Activated naive CD4-positive, alpha-beta T cell treated with Interleukin-2 at 50 U/mL for 16 hours (primary cell): ENCODE measurements at places on chromosomes 12 and 14.

- no peak for DNase-seq
Observed at GRCh38 chr14:59067127-59067894, 121.2 kb upstream of the DAAM1 start.

GRCh38 chr14:95901054-95901453, 24.4 kb downstream of the TUNAR start:
- no peak for DNase-seq

DNA sequence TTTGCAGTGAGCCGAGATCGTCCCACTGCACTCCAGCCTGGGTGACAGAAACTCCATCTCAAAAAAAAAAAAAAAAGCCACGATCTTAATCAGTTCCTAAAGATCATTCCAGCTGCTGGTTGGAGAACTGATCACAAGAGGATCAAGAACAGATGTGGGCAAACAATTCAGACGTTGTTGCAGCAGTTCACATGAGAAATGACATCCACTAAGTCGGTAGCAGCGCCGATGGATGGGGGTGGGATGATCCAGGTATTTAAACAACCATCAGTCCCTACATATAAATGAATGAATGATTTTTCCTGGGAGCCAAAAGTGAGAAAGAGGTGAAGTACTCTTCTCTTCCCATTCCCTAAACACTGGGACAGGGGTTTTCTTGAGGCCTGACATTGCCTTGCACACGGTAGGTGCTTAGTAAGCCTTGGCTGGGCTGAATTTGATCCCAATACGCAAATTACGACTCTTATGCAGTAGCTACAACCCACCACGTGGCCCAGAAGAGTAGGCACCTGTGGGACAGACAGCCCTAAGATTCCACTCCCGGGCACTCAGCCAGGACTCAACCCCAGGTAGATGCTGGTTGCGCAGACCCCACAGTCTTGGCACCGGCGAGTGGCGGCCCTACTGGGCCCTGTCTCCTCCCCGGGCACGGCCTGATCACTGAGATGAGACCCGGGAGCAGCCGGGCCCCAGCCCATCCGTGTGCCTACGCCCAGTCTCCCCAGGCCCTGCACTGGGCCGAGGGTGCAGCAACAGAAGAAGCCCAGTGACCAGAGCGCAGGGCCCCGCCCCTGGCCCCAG, 565 bp downstream of the SPRYD3 start:
- DNase-seq: no peak

DNA sequence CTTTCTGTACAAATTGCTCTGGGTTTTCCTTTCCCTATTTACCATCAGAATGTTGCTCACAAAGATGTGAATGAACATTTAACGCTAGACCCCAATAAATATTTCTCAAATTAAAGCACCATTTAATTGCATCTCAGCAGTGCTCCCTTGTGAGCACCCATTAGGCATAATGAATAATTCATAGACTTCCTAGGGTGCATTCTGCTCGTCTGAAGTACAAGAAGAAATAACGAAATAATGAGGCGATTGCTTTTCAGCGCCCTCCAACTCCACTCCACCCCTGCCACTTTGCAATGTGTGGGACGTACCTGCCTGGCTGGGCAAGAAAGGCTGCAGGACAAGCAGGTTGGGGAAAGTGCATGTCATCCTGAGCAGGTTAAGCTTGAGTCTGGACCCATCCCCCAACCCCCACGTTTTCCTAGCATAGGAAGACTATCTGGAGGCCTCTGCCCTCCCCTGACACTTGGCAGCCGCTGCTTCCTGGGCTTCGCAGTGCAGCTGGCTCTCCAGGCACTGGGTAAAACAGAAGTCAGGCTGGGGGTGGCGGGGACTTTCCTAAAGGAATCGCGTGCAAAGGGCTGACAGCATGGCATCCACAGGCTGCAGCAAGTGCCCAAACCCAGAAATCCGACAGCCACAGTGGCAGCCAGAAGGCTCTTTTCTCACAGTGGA, 253.7 kb downstream of the DUSP6 start:
- DNase-seq: no peak

GRCh38 chr12:58757422-58757821, 162.9 kb downstream of the LRIG3 start:
- no peak for DNase-seq

GRCh38 chr14:35399083-35399937, 5.2 kb downstream of the NFKBIA start:
- peak; percentile 18 for DNase-seq

DNA sequence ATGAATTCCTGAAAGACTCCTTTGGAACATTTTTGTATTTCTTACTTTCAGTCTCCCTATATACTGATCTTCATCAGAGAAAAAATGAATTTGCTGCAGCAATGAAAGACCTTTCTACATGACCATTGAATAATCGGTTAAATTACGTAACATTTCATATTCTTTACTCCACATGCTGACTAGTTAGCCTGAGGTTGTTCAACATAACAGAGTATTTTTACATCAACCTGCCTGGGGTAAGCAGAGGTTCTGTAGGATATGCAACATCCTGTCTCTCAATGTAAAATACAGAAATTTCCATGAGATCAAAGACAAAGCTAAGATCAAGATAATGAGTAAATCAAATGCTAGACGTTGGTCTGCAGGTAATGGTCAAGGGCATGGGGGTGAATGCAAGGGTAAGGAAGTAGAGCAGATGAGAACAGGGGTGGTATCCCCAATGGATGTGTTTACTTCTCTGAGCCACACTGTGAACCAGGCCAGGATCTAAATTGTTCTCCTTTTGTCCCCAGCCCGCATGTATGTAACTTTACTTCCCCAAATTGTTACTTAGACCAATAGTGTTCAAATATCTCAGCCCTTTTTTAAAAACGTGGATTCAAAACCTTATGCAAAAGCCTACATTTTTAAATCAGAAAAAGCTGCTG, 45.4 kb downstream of the DUSP6 start:
- DNase-seq: no peak

- no peak for DNase-seq
Observed at GRCh38 chr12:42648061-42648460, 58.5 kb upstream of the PRICKLE1 start.
